ENCODE measurements at places on chromosomes 13 and 19. TPM values are rescaled to one million over a fixed set of nuclear protein-coding genes. Genes with fewer than 3 reads are reported as not detected.

DNA sequence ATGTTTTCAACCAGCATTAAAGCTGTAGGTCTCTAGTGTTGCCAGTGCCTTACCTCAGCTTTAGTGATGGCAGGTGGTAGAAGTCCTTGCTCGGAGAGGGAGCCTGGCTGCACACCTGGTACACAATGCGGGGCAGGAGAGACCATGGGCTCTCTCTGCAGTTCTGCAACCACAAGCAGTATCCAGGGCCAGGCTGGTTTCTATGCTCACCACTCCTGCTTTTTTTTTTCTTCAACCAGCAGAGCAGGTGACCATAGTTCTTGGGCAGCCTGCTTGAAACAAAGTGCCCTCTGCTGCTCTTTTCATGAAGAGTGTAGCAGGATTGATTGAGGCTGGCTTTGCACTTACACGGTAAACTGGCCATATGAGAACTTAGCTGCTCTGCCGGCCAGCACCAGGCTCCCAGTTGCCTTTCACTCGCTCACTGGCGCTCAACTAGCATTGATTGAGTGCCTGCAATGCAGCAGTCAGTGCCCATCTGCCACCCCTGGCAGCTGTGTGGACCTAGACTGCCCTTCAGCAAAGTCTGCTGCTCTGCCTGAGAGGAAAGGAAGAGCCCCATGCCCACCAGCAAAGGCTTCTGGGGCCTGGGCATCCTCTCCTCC lies 4.4 kb upstream of the CHAMP1 start:
- DNase-seq, result no peak
- H3K27ac ChIP-seq, result no peak overlapping the region
- H3K27me3 ChIP-seq, result no peaks in the 10 kb centered on the region
- H3K4me3 ChIP-seq, result no peak overlapping the region

DNA sequence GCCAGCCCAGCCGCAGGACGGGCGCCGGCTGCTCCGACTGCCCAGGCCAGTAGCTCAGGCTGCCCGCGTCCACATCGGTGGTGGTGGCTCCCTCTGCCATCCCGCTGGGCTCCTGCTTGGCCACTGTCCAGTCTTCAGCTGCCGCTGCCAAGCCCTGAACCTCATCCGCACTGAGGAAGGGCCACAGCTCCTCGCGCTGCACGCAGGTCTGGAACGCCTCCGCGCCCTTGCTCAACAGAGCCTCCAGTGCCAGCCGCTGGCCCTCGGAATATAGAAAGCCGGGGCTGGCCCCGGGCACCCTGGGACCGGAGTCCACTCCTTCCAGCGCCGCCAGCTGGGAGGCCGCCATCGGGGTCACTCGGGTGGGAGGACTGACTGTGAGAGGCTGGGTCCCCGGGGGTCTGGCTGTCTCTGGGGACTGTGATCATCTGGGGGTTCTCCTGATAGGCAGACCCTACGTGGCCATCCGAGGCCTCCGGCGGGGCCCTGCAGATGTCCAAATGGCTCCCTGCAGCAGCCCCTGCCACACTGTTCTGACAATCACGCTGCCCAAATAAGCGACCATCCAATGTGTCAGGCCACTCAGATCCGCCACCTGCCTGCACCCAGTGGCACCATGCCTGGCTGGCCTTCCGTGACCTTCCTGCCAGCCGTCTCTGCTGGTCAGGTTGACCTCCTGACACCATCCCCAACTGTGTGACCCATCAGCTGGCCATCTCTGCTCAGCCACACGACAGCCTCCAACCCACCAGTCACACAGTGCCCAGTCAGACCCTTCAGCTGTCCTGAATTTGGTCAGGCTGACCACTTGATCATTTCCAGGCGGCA lies 1.6 kb downstream of the FAM83E start:
- peak overlapping the region; percentile 7 for H3K4me3 ChIP-seq
- peak overlapping the region; percentile 55 for H3K27ac ChIP-seq
- DNase-seq, result no peak
- no peaks in the 10 kb centered on the region for H3K36me3 ChIP-seq
- no peaks in the 10 kb centered on the region for H3K27me3 ChIP-seq

Gene RGL3
- 3.7 TPM for total RNA-seq

Gene GAS6
- total RNA-seq, result 146 TPM

Gene PCDH17
- total RNA-seq, result 5.9 TPM
